Stimulated activated CD8-positive, alpha-beta memory T cell treated with anti-CD3 and anti-CD28 coated beads, Interleukin-7, amount 100 ng/mL, for 48 hours (primary cell): ENCODE measurements at places on chromosomes 12 and 14.

DNA sequence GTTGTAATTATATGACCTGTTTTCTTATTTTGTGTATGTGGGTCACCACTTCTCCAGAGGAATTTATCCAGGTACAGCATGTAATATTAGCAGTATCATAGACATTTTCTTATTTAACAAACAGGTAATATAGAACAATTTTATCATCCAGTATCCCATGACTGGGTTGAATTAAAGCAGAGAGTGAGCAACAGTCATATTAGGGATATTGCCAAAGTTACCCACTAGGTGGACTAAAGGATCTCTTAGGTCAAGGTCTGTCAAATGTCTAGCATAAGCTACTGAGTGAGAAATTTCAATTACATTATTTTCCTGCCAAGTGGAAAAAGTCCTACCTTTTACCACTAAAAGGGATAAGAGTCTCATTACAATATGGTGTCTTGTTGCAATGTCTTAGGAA lies 62.1 kb upstream of the TRIM9 start:
- no peak for DNase-seq

DNA sequence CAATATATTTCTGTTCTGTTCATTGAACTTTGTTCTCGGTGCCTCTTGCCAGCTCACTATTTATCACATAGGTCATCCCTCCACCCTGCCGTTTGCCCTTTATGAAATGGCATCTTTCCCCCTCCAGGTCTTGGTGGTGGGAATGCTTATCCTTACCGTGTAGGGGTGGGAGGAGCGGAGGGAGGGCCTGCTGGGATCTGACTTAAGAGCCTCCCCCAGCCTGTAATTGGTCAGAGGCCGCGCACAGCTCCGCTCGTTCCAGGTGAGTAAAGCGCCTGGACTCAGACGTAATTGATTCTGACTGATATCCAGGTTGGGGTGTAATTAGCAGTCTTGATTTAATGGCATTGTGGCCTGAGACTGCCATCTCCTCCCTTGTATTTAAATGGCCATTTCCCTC lies 185.3 kb downstream of the TSPAN9 start:
- DNase-seq, result no peak

DNA sequence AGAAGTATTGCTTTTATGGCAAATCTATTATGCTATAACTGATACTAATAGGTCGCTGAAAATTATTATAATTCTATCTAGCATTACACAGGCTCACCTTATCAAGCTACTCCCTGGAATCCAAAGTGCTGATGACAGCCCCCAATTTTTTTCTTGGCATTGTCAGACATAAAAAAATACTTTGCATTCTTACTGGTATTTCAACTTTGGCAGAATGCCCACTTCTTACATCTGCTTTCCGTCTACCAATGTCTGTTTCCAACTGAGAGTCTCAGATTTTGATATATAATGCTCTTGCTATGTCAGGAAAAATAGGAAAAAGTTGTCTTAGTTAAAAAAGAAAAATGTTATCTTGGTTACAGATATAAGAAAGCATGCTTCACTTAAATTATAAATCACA lies 615.4 kb downstream of the C12orf50 start:
- DNase-seq, result no peak

GRCh38 chr14:68316078-68316868 lies 476.6 kb downstream of the ZFP36L1 start:
- no peak for DNase-seq

DNA sequence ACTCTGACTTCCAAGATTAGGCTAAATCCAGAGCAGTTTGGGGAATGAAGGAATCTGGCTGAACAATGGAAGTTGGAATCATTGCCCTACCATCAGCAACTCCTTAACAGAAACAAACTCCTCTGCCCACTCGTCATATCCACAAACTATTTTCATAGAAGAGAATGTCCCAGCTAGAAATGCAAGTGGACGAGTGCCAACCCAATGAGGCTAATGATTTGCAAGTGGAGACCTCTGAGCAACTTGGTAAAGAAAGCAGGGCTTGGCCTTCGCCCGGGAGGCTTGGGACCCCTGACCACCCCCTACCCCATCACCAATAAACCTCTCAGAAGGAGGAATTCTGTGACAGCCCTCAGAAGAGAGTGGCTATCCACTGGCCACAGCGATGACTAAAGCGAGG lies 40.0 kb upstream of the DDX11 start:
- no peak for DNase-seq

DNA sequence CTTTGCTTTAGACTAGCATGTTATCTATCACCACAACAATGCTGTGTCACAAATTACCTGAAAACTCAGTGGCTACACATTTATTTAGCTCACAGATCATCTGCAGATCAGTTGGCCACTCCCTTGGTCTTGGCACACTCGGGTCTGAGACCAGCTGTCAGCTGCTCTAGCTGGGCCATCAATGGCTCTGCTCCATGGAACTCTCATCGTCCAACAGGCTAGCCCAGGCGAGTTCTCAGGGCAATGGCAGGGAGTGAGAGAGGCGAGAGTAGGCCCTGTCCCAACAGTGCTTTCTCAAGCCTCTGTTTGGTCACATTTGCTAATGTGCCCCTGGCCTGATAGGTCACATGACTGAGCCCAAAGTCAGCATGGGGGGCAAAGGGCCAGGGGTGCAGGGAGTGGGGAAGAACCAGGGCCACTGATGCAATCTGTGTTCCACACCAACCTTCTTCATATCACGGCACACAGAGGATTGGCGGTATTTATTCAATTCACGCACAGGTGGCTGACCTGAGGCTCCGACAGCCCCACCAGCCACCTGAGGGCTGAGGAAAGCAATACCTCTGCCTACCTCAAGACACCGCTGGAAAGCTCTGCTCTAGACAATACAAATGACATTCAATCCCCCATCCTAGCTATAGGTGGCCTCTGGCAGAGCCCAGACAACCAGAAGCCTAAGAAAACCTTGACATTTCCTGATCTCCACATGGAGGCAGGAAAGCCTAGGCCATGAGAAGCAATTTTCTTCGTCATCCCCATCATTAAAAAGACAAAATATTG lies 82.5 kb downstream of the NT5DC3 start:
- DNase-seq, result no peak

DNA sequence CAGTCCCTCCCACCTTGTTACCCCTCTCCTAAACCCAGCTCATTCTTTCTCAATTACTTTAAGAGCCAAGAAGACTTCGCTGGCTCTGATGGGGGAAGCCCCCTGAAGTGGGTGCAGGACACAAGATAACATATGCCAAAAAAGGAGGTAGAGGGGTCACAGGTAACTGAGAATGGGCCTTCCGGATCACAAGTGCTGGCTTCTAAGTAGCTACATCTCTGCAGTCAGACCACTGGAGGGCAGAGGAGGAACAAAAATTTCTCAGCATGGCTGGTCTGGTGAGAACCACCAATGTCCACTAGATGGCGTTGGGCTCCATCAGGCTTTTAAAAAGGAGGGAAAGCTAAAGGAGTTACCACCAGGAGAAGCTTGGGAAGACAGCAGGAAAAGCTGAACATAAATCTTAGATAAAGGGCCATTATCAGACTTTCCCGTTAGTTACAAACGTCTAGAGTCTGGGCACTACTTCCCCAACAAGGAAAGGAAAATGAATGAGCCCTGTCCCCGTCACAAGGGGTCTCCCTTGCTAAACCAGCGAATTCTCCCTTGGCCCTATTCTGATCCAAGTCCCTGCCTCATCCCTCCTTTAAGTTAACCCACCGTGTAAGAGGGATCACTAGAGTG lies 11.6 kb upstream of the CDH24 start:
- DNase-seq, result peak; percentile 50

DNA sequence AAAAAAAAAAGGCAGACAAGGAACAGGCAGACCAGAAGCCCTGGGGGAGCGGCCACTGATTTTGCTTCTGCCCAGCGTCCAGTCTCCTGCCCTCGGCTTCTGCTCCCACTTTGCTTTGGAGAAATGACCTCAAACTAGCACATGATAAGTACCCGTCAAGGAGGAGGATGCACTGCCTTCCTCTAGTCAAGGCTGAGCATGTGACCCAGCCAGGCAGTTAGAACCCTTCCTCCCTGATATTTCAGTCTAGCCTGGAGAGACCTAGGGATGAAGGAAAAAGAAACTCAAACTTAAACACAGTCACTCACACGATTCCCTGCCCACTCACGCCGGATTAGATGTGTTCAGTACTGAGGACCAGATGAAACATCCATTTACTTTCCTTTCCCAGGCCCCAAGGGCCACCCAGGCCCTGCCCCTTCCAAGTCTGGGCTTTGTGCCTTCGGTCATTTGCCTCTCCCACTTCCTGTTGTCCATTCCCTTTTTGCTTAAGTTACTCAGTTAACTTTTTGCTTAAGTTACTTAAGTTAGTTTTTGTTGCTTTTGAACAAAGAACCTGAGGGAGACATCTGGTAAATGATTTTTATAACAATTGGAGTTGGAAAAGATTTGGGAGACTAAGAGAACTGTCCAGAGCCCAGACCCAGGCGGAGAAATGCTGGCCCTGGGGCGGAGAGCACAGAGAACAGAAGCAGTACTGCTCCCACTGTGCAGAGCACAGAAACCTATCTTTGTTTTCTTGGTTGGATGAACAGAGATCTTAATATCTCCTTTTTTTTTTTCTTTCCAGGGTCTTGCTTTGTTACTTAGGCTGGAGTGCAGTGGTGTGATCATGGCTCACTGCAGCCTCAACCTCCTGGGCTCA lies 23.0 kb upstream of the TTC7B start:
- DNase-seq, result no peak

DNA sequence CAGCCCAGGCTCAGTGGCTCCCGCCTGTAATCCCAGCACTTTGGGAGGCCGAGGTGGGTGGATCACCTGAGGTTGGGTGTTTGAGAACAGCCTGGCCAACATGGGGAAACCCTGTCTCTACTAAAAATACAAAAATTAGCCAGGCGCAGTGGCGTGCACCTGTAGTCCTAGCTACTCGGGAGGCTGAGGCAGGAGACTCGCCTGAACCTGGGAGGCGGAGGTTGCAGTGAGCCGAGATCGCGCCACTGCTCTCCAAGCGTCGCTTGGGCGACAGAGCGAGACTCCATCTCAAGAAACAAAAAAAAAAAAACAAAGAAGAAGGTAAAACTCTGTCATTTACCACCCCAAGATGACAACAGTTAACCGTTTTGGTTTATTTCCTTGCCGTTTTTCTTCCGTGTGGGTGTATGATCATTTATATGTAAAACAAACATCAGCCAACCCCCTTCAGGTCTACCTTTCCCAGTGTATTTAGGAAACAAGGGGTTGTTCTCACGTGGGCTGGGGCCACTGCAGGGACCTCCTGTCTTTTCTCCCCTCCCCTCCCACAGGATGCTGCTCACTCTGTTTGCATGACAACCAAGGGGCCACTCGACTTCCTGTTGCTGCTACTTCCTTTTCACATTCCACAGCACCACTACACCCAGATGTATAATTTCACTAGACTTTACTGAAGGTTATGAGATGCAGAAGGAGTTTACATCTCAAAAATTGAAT lies 13.6 kb downstream of the TTC9 start:
- DNase-seq, result peak; percentile 75

GRCh38 chr14:63388766-63389431 lies 70.2 kb upstream of the GPHB5 start:
- DNase-seq, result peak; percentile 19

GRCh38 chr12:777550-778047 lies 25.2 kb downstream of the WNK1 start:
- no peak for DNase-seq

DNA sequence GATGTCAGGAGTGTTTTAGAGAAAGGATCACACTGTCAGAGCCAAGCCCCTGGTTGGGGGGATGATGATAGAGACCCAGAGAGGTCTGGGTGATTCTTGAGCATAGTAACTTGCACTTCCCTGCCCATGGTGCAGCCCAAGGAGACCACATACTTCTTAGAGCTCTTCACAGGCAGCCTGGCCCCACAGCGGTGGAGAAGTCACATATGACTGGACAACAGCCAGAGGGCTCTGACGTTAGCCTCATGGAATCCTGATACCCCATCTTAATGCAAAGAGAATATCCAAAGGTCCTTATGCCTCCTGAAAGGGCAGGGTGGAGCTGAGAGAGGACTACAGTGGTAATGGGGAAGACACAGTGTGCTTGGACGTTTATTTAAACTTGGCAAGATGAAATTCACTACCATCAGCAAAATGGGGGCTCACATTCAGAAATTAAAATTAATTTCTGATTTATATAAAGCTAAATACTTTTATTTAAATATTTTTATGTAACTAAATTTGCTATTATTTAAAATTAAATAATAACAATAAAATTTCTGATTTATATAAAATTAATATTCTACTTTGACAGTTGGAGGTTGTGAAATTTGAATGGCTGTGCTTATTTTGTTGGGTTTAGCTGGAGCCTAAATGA lies 131.3 kb downstream of the KTN1 start:
- no peak for DNase-seq

GRCh38 chr12:57092876-57093414 lies 4.0 kb downstream of the NAB2 start:
- no peak for DNase-seq

DNA sequence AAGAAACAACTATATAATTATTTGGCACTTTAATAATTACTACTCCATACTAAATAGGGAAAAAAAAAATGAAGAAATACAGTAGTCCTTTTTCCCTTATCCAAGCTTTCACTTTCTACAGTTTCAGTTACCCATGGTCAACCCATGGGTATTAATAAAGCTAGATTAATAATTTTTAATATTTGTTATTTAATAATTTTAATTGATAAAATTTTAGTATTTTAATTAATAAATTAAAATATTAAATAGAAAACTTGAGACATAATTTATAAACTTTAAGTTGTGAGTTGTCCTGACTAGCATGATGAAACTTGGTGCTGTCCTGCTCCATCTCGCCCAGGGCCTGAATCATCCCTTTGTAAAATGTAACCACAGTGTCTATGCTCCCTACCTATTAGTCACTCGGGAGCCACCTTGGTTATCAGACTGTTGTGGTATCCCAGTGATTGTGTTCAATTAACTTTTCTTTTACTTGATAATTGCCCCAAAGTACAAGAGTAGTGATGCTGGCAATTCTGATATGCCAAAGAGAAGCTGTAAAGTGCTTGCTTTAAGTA lies 71.8 kb downstream of the PAWR start:
- no peak for DNase-seq

GRCh38 chr14:52405314-52405713 lies 91.2 kb downstream of the PTGER2 start:
- DNase-seq, result no peak

DNA sequence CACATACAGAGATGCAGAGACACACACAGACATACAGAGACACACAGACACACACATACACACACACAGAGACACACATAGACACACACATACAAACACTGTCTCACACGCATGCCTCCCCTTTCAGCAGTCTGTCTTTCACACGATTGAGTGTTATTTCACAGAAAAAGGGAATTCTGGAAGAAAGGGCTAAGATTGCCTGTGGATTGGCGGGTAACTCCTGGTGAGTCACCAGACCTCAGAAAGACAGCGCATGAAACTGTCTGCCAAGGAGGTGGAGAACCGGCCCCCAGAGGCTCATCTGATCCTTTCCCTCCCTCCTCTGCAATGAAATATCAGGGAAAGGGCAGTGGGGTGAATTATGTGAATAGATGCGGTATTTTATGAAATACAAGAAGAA lies 127.2 kb upstream of the GSC start:
- no peak for DNase-seq

DNA sequence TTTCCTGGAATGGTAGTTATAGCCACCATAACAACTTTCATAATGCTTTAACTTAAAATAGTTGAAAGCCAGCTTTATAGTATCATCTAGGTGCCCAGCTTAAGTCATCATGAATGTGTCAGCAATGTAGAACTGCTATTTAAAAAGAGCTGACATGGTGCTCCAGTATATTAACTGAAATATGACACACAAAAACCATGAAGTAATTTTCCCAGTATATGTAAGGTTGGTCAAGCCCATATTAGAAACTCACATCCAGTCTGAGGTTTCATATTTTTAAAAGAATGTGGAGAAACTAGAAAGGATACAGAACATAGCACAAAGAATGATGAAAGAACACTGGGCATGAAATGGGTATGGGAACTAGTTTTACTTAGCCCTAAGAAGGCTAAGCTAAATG lies 121.3 kb upstream of the KRAS start:
- no peak for DNase-seq

- DNase-seq, result peak; percentile 37
These were observed 82.6 kb downstream of the LRRC74A start for GRCh38 chr14:76908834-76909233.
